Activated T-cell treated with anti-CD3 and anti-CD28 coated beads for 4 hours (primary cell): ENCODE measurements at places on chromosomes 11 and 22.

DNA sequence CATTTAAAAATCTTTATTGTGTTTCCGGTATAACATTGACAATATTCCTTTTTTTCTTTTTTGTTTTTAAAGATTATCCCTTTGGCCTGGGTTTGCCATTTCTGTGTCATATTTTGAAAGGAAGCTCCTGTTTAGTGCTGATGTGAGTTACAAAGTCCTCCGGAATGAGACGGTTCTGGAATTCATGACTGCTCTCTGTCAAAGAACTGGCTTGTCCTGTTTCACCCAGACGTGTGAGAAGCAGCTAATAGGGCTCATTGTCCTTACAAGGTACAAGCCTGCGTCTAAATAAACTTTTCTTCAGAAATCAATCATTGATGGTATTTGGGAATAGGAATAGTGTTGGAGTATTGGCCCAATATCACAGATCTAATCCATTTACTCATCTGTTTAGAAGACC is 19.8 kb downstream of the PIWIL4 start:
- DNase-seq = no peak

DNA sequence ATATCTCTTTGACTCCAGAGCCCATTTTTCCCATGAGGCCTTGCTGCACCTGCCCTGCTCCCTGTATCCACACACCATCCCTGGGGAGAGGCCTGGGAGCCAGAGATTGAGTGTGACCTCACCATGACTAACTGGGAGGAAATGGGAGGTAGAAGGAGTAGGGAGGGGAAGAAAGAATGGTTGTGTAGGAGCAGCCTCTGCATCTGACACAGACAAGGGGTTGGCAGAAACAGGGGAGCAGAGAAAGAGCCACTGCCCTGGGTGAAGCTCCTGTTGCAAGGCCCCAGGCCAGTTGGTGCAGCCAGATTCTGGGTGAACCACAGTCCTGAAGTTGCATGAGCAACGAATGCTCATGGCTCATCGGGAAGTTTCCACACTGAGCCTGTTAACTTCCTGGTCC is 32.4 kb downstream of the POU2F3 start:
- no peak for DNase-seq

GRCh38 chr22:20413217-20414058 is 19.5 kb downstream of the ZNF74 start:
- no peak for DNase-seq

DNA sequence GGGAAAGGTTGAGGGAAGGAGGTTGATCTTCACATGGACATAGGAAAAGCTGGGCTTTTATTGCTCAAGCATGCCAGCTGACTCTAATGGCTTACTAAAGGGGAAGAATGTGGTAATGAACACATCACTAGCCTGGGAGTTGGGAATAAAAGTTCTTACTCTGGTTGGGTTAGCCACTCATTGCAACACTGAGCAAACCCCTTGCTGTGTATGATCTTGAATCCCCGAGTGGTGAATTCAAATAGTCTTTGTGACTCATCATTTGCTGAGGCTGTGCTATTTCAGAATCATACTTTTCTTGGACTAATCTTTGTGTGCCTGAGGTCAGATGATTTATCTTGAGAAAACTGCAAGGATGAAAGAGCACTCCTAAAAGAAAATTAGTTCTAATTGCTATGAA is 304.1 kb upstream of the ANO5 start:
- no peak for DNase-seq

DNA sequence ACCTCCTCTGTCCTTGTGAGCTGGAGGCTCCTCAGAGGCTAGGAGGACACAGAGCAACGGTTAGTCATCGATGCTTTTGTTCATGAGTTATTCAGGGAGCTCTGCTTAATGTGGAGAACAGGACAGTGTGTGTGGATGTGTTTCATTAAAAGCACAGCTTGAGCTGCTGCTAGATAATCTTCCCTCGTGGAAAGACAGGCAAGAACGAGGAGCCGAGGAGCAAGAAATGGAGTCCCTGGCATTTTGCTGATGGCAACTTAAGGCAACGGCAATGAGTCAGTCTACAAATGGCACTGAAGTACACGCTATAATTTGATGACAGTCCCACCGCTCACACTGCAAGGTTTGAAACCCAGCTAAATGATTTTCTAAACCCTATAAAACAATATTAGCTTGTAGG is 106.2 kb downstream of the IGLL1 start:
- no peak for DNase-seq
